ENCODE measurements at places on chromosomes 5 and 9.

DNA sequence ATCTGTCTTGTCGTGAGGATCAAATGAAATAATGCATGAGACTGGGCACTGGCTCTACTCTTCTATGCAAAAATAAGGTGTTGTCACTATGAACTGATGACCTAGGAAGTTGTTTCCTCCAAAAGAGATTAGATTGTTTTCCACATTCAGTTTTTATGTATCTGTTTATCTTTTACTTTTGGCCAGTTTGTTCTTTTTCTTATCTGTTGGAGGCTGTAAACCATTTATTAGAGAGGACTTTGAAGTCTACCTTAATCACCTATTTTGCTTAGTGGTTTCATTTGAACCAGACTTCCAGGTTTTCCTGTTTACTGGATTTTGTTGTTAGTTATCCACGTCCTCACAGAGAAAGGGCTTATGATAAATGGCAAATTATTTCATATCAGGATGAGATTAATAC lies 21.5 kb upstream of the GDA start:
- no peak for DNase-seq

- no peak for DNase-seq
Measured at GRCh38 chr5:90111364-90112032, 298.1 kb downstream of the CETN3 start.

DNA sequence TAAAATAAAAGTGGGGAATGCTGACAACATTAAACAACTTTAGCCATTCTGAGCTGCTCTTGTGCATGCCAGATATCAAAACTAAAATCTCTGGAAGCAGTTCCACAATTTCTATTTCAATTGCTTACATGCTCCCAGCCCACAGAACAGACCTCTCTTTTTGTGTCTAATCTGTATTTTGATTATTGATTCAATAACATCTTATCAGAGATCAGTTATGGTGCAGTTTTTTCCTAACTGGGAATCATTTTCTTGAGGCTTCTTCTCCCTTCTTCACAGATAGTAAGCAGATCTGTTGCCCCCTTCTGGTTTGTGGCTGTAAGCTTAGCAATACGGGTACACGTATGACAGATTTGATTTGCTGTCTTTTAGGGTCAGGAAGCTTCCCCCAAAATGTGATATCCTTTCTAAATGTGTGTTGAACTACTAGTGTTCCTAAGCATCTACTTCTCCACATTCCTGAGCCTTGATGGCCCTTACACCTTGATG lies 39.4 kb downstream of the MRPS27 start:
- no peak for DNase-seq

GRCh38 chr5:172142709-172143215 lies 45.3 kb downstream of the STK10 start:
- no peak for DNase-seq

DNA sequence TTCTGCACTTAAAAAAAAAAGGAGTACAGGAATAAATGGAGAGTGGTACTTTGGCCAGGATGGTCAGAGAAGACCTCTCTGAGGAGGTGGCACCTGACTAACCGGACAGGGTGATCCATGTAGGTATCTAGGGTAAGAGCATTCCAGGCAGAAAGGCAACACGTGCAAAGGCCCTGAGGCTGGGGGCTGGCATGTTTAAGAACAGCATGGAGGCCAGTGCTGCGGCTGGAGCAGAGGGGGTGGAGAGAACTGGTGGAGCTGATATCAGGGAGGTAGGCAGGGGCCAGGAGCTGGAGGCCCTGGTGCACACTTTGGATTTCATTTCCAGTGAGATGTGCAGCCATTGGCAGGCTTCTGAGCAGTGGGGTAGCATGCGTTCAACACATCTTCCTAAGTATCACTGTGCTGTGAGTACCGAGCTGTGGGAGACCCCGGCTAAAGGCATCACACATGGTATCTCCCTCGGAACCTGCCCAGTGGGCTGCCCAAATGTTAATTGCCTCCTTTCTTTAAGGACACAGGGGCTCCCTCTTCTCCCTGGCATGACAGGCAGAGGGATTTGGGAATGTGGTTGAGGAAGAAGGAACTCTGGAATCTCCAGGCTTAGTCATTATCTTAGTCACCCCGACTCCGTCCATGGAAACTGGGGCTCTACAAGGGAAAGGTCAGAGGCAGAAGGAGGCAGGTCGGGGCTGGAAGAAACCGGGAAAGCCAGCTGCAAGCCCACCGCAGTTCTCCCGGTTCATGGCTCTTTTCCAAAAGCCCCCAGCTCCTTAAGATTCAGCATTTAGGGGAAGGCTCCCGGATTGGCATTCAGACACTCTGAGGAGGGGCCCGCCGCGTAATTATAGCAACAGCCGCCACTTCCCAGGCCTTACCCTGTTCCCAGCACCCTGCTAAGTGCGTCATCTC lies 18.6 kb downstream of the SLC6A7 start:
- DNase-seq: no peak

DNA sequence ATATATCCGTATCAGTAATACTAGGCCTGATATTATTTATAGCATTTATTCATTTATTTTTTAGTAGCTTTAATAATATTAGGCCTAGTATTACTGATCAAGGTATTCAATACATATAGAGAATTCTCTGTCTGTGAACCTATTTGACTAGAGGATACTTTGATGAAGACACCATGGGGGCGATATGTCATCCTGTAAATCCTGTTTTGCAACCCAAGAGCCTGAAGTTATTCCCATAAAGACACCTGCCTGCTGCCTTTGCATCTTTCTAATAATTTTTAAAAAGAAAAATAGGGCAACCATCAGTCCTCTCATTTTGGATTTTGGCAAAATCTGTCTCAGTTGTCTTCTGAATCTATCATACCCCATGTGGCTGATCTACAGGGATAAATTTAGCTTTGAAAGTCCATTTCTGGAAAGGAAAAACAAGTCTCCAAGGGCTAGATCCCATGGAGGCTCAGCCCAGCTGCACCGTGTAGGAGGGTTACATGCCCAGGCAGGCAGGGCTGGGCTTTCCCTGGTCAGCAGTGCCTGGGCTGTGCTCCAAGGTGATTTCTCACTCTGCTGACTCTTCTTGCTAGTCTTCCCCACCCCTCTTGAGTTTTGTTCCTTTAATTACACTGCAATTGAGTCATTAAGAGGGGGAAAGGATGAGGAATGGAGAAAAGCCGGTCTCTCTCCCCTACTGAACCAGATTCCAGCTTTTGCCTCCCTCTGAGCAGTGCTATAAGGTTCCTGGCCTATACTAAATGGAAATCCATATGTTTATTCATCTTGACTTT lies 169.0 kb downstream of the TRIM32 start:
- DNase-seq: no peak

DNA sequence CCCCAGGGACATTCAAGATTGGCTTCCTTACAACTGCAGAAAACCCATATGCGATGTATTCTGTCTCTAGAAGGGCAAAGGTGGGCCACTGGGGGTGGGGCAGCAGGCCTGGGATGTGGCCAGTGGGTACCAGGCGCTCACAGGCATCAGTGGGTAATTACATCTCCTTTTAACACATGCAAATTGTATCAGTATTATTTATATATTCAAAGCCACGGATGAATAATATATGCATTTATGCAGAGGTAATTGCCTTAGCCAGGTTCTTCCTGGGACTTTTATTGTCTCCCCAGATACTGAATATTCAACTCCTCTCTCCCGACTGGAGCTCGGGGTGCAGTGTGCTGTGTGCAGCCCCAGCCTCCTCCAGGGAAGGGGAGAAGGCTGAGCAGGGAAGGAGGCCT lies 109.4 kb upstream of the MVB12B start:
- DNase-seq: peak; percentile 57

- no peak for DNase-seq
Measured at GRCh38 chr5:88438006-88438405, 169.4 kb upstream of the TMEM161B start.

GRCh38 chr5:156920042-156920860 lies 42.8 kb downstream of the TIMD4 start:
- DNase-seq: no peak

DNA sequence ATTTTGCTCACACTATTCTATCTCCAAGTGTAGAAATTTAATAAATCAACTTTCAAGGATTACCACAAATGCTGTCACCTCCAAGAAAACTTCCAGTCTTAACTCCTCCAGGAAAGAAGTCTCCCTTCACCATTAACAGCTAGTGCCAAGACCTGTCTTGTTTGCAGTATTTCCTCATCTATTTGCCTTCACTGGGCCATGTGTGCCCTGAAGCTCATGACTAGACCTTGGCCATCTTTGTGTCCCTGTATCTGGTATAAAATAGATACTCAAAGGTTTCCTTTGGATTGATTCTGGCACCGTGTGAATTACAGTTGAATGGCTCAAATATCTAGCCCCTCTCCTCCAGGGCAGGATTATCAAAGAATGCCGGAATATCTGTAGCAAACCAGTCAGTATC lies 346.7 kb upstream of the KLF4 start:
- DNase-seq: no peak

DNA sequence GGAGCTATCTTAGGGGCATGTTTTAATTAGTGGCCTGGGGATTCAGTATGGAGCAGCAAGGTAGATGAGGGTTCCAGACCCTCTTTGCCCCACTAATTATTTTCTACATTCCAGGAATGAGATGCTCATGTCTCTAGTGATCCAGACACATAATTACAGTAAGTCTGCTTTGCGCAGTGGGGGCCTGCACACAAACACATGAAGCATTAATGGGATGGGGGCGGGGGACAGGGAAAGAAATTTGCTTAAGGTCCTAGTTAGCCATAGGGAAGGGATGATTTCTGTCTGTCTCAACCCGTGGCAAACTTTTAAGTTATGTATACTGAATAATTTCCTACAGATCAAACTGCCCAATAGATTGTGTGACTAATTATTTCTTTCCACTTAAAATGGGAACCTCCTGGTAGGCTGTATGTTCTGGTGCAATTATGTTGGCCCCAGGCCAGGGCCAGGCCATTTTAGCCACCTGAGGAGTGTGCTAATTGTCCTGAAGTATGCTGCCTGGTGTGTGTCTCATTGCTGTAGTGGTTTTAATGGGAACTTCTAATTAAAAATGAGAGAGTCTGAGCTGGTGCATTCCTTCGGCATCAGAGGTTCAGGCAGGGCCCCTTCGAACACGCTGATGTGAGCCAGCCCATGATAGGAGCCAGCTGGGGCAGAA lies 134.4 kb downstream of the PTTG1 start:
- peak; percentile 75 for DNase-seq

- no peak for DNase-seq
Measured at GRCh38 chr5:95281226-95281625, 3.7 kb downstream of the MCTP1 start.

DNA sequence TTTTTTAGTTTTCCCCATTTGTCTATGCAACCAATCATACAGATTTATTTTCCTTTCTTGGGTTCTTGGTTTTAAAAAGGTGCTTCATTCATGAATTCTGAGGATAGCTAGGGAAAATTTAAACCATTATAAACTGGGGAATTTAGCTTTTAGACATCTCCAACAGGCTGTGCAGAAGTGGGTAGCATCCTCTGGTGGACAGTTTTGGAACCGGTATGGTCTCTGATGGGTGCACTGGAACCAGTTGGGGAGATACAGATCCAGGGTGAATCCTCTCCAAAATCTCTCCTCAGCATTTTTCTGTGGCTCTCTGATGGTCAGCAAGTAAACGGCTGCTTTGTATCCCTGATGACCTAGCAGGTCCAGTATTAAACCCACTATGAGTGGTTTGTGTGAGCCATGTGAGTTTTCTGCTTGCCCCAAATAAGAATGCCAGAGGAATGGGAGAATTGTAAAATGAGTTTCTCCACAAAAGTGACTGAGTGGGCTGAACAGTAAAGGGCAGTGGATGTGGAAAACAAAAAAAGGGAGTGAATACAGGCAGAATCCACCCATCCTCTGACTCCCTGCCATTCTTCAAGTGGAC lies 9.1 kb upstream of the DNAJC25 start:
- no peak for DNase-seq

DNA sequence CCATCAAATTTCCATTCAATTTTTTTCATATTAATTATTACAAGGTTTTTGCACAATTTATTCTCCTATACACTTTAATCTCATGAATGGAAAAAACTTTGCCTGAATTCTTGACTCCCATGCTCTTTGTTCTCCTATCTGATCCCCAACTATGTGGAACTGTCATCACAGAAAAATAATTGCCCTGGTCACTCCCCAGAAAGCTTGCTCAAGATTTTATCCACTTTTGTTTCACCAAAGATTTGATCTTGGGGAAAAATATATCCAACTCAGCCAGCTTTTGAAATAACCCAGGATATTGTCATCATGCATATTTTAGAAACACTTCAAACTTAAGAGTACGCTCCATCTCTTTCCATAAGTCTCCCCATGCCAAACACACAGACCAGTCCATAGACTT lies 77.7 kb upstream of the PPP2R2B start:
- no peak for DNase-seq

DNA sequence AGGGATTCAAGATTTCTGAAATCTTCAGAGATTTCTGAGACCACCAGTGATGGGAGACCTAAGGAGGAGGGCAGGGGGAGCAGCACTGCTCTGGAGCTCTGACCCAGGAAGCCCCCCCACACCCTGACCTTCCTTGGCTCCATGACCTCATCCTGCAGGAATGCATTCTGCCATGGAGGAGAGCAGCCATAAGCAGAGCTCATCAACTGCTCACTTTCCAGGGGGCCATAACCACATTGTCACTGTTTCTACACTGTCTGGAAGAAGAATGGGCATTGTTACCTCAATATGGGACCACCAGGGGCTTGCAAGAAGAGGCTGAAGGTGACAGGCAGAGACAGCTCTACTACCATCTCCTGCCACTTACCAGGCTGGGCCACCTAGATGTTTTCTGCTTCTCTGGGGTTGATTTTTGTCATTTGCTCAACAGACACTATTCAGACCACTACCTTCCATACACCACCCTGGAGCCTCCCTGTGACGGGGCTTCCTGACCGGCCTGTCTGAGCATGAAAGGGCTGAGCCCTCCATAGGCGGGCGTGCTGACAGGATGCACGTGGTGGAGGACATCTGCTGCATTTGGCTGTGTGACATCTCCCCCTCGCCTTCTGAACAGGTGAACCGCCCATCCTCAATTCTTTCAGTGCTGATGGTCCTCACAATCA lies 2.3 kb upstream of the TSC1 start:
- no peak for DNase-seq

DNA sequence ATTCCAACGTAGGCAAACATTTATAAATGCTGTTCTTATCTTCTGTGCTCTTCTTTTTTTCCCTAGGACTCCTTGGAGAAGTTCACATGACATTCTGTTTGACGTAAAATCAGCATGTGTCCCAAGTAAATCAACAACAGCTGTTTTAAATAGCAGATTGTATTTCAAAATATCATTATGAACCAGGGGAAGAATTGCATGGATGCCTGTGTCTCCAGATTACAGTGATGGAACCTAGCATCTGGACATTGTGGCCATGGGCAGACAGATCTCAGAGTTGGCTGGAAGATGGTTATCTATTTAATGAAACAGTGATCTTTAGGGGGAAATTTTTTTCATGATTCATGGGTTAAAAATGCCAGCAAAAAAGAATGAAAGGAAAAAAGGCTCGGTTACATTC lies 222.0 kb downstream of the MAN2A1 start:
- no peak for DNase-seq

- no peak for DNase-seq
Measured at GRCh38 chr5:33059081-33059480, 348.0 kb downstream of the NPR3 start.

DNA sequence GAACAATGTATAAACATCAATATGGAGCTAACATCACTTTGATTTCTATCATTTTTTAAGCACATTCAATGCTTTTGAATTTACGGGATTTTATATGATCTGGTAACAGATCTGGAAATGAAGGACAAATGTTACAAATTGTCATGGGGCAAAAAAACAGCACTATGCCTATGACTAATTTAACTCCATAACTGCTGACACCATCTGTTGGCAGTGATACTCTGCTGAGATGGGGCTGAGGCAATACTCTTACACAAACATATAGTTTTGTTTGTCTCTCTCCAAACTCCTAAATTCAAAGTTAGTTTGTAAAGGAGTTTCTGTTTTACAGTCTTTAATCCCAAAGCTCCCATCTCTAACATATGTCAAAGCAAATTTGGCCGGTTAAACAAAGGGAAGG lies 132.5 kb upstream of the FER start:
- no peak for DNase-seq
